Choroid plexus epithelial cell (primary cell): ENCODE measurements at places on chromosomes 11 and 22.

DNA sequence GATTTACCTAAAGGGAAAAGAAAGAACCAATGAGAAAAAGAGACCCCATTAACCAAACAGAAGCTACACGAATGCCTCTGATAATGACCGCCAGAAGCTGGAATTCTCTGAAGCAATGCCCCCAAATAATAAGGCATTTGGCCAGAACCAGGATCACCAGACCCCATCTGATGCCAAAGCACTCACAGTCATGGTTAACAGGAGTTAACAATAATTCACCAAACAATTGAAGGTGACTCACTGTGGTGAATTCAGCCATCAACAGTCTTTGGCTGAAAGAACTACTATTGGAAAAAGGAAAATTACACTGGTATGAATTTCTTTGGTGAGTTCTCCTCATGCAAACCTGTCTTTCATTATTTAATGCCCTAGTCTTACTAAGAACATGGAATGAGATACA is 21.9 kb upstream of the NFRKB start:
- DNase-seq: no peak

DNA sequence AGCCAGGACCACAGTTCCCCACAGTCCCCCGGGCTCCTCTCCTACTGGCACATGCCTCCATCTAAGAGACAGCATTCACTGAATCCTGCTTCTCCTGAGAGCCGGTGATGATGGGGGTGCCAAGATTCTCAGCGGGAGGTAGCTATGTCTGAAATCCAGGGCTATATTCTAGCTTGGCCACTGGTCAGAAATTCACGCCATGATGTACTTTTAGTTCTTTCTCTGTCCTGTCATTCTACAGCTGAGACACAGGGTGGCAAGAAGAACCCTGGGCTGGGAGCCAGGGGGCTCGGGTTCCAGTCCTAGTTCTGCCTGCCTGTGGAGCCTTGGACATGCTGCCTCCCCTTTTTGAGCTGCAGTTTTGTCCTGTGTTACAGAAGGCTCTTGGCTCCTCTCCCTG is 59.2 kb upstream of the PHOX2A start:
- DNase-seq: peak; percentile 41

DNA sequence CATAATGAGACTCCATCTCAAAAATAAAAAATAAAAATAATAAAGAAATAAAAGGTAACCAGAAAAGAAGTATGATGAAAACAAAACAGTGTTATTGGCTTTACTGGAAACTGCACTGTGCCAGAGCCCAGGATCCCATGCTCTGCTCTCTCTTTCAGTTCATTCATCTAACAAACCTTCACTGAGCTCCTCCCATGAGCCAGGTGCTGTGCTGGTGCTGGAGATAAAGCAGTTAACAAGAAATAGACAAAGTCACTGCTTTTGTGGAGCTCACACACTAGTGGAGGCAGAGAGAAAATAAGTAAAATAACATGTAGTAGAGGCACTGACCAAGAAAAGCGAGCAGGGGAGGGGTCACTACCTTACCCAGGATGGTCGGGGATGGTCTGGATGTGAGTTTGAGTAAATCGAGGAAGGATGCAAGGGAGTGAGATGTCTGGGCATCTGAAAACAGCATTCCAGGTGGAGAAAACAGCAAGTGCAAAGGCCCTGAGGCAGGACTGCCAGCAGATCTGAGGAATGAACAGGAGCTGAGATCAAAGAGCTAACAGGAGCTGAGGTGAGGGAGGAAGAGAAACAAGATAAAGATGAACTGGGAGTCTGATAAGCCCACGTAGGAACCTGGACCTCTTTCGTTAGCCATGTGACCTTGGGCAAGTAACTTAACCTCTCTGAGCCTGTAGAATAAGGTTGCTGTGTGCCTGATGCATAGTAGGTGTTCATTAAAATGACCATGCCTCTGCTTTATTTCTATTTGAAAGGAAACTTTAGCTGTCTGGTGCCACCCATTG is 31.3 kb upstream of the CD82 start:
- DNase-seq: no peak

DNA sequence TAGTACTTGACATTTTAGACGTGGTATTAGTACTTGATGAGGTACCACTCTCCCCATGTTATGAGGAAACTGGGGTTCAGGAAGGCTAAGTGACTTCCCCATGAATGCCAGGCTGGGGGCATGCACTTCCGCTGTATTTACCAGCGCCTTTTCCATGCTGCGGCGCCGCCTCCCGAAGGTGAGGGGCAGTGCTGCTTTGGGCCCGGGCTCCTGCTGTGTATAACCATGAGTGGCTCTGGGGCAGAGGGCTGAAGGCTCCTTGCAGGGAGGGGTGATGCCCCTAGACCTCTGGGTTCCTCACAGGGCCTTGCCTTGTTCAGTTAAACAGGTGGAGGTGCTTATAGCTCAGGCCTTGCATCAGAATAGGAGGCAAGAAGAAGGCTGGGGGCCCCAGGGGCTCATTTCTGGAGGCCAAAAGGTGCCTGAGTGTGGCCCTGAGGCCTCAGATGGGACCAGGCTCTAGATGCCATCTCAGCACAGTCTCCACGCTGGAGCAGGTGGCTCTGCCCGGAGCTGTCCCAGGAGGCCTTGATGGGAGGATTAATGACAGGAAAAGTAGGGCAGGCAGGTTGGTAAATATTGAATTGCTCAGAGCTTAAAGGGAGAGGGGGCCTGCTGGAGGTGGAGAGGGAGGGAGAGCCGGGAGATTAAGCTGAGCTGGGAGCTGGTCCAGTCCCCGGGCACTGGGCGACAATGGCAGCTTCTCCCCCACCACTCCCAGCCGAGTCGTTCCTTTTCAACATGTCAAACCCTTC is 129.6 kb downstream of the CEP164 start:
- no peak for DNase-seq

GRCh38 chr22:31160328-31160978 is 471 bp downstream of the RNF185 start:
- DNase-seq: peak; percentile 42

DNA sequence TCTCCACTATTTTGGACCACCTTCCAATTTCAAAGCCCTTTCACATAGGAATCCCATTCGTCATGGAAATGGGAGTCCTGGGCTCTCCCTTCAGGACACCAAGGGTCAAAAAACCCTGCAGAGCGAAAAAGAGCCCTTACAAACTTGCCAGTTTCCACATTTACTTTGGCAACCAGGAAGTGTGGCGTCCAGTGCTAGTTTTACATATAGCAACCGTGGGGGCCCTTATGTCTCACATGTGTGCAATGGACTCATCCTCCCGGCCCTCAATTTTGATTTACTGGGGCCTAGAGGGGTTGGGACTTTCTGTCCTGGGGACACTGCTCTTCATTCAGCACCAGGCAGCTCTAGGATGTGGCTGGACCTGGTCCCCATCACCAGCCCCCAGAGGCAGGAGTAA is 33.7 kb downstream of the DAGLA start:
- DNase-seq: no peak

DNA sequence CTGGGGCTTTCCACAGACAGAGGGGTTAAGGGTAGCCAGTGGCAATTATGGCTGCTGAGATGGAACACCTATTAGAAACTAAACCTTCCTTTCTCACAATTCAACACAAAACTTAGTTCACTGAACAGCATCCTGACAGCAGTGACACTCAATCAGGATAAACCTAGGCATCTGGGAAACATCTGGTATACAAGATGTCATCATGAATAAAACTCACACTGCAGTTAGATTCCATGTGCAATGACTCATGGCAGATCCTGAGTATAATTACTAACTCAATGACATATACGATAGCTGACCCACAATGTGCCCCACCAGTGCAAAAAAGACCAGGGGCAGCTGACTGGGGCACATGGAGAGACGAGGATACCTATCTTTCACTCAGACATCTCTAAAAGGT is 17.7 kb downstream of the RBFOX2 start:
- DNase-seq: peak; percentile 78

DNA sequence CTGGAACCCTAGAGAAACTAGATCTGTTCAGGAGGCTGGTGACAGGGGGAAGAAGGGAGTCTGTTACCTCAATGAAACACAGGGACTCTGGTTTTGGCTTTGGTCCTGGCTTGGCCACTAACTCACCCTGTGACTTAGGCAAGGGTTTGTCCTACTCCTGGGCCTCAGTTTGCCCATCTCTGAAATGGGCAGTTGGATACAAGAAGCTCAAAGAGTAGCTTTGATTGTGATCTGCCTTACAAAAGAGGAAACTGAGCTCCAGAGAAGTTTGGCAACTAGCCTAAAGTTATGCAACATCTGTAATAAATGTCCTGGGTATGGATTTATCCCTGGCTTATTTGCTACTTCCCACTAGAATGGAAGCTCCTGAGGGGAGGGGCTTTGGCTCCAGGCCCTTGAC is 24.0 kb upstream of the LMO1 start:
- DNase-seq: no peak

GRCh38 chr11:132318421-132319157 is 948.2 kb downstream of the NTM start:
- DNase-seq: peak; percentile 66

DNA sequence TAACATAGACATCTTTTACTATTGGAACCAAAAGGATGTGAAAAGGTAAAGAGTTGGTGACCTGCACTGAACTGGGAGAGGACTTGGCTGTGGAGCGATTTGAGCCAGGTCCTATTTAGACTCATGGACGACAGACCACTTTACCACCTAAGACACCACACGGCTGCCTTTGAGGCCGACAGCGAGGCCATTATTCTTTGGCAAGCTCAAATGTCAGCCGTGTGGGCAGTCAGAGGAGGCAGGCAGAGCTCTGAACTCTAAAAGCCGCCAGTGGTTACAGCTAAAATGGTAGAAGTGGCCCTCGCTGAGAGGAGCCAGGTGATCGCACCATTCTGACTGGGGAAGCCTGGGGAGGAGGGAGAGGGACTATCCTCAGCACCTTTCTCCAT is 50.5 kb downstream of the SCUBE1 start:
- DNase-seq: no peak

GRCh38 chr22:44329179-44329796 is 16.5 kb upstream of the SHISAL1 start:
- DNase-seq: peak; percentile 13

- DNase-seq: peak; percentile 67
Measured at GRCh38 chr11:99257131-99257530, 236.4 kb downstream of the CNTN5 start.

DNA sequence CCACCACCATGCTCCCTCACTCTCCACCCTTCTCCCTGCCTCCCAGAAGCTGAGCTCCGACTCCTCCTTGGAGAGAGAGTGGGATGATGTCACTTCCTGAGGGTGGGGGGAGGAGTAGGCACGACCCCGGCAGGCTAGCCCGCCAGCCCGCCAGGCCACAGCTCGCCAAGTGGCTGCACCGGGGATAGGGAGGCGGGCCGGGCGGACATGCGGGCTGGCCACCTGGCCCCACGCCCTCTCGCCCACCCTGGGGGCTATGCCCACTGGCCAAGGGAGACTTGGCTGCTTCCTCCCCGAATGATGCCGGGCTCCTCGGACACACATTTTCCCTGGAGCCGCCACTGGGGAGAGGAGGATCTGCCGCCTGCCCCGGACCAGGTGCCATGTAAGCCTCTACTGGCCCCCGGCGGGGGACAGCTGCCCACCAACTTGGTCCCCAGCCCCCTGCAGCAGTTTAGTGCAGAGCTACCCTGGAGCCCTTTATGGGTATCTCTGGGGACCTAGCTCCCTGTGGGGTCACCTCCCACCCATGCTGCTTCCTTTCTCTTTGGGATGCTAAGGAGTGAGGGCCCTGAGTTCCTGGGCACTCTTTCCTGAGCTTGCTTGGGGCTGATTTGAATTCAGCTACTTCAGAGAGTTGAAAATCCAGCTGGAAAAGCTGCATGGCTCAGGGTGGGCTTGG is 33.7 kb upstream of the MYRF start:
- peak; percentile 63 for DNase-seq

DNA sequence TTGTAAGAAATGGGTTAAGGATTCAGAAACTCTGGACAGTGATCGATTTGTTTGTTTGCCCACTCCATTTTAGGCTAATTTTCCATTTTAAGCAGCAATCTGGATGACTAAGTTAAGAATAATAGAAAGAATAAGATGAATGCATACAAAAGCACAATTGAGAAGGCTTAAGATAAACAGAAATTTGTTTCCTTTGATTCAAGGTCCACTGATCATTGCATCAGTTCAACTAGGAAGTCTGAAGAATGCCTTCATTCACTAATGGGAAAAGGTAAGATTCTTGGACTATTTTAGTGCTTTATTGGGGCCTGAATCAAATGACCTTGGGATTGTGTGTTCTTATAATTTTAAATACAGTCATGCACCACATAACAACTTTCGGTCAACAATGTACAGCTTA is 140.8 kb downstream of the CADM1 start:
- DNase-seq: no peak

GRCh38 chr11:111512296-111513239 is at the start of gene BTG4:
Gene BTG4, minus strand, starts transcription at chr11:111512386. Its CDS starts 13,610 bp downstream, at chr11:111498776.
- no peak for DNase-seq

DNA sequence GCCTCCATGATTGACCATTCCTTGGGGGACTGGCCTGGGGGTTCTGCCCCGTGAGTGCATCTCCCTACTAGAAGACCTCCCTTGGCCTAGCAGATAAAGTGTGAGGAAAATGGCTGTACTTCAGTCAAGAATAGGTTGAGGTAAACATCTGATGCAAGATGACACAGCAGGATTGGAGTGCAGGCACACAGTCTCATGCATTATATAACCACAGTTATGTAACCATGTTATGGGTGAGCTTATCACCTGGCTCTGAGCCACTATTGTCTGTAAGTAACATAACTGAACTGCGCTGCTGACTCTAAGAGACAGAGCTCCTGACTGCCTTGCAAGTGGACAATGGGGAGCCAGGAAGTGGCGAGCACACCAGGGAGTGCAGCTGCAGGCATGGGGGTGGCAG is 378.7 kb upstream of the ANO5 start:
- DNase-seq: peak; percentile 2

DNA sequence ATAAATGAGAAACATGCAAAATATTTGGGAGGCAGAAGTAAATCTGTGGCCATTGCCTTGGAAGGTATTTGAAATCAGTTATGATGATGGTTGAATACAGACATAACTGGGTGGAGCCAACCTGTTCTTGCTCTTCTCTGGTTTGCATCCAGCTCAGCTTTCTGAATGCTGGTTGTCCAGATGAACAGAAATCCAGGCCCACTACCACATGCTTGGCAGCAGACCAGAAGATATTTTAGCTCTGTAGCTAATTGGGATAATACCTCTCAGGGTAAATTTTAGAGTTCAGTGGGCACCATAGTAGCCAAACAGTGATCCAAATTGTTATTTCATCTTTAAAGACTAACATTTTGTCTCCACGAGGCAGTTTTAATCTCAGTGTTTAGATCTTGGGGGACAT is 308.3 kb downstream of the RAB38 start:
- no peak for DNase-seq

GRCh38 chr11:131079036-131079435 is 162.8 kb upstream of the SNX19 start:
- no peak for DNase-seq

- peak; percentile 95 for DNase-seq
Measured at GRCh38 chr11:128453444-128454336, 133.7 kb downstream of the ETS1 start.

DNA sequence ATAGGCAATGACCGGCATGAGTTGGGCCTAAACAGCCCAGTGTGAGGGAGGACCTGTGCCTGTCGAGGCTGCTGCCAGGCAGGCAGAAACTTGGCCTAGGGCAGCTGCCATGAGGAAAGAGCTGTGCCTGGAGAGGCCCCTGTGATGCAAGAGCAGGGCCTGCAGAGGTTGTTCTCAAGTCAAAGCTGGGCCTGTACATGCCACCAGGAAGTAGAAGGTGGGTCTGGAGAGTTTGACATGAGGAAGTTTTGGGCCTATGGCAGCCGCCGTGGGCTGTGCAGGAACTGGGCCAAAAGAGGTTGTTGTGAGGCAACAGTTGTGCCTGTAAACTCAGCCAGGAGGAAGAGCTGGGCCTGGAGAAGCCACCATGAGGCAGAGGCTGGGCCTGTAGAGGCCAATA is 43.2 kb downstream of the OR4C45 start:
- no peak for DNase-seq
